CMK (cell line): ENCODE measurements at places on chromosomes 12 and 14.

DNA sequence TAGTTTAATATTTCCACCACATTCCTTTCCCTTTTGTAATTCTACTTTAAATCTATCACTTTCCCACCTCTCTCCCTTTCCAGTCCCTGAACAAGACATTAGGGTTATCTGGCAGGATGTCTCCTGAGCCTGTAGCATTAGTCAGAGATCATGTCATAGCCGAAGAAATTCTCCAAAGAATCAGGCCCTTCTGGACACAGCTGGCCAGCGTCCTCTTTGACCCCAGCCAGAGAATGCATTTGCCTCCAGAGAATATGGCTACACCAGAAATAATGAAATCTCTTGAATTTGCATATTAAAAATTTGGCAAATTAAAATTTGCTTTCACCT lies 56.7 kb downstream of the NTF3 start:
- no peak for DNase-seq

GRCh38 chr12:6821591-6822425 lies at the start of gene GPR162:
Gene GPR162 (plus strand): TSS chr12:6821821. CDS start chr12:6823899, 2,078 bp downstream.
- no peak for DNase-seq

- DNase-seq: no peak
Measured at GRCh38 chr12:95390192-95390591, 83.8 kb upstream of the METAP2 start.

GRCh38 chr12:71591601-71592000 lies 72.0 kb downstream of the ZFC3H1 start:
- DNase-seq: no peak

- no peak for DNase-seq
Measured at GRCh38 chr12:46390881-46391280, 18.3 kb upstream of the SLC38A2 start.

- no peak for DNase-seq
Measured at GRCh38 chr14:24426912-24427536, 2.4 kb downstream of the CBLN3 start.

DNA sequence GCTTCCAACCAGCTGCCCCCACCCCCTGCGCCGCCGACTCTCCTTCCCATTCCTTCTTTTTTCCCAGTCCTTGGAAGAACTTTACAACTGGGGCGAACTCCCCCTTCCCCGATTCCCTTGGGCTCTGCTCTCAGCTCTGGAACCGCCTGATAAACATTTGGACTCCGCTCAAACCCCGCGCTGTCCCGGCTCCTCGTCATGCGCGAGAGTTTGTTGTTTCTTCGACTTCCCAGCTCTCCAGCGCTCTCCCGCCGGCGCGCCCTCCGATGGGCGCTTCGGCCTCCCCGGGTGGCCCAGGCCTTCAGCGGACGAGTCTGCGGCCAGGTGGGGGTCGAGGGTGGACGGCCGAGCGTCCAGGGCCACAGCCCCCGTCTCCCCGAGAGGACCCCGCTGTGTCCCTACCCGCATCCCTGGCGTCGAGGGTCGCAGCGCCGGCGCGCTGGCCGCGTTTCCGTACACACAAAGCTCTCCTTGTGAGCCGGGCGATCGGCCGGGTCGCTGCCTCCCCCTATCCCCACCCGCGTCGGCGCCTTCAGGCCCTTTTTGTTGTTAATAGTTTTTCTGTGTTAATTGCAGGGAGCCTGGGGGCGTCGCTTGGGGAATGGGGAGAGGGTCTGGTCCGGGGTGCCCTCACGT lies 847 bp downstream of the MMP14 start:
- no peak for DNase-seq

- DNase-seq: no peak
Measured at GRCh38 chr12:108598553-108599250, 818 bp upstream of the TMEM119 start.

GRCh38 chr12:118238888-118239287 lies 103.0 kb downstream of the PEBP1 start:
- no peak for DNase-seq

DNA sequence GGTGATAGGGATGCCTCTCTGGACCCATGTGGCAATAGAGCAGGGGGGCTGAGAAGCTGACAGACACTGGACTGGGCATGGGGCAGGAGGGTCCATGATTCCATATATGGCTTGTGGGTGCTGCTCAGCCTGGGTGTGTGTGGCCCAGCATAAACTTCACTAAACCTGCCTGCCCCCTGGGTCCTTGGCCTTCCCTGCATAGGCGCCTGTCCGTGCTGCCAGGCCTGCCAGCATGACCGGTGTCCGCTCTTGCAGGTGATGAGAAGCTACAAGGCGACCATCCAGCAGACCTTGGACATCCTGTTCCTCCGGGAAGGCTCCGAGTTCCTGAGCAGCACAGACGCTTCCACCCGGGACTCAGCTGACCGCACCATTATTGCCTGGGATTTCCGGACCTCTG lies 61.6 kb downstream of the BEGAIN start:
- DNase-seq: no peak

DNA sequence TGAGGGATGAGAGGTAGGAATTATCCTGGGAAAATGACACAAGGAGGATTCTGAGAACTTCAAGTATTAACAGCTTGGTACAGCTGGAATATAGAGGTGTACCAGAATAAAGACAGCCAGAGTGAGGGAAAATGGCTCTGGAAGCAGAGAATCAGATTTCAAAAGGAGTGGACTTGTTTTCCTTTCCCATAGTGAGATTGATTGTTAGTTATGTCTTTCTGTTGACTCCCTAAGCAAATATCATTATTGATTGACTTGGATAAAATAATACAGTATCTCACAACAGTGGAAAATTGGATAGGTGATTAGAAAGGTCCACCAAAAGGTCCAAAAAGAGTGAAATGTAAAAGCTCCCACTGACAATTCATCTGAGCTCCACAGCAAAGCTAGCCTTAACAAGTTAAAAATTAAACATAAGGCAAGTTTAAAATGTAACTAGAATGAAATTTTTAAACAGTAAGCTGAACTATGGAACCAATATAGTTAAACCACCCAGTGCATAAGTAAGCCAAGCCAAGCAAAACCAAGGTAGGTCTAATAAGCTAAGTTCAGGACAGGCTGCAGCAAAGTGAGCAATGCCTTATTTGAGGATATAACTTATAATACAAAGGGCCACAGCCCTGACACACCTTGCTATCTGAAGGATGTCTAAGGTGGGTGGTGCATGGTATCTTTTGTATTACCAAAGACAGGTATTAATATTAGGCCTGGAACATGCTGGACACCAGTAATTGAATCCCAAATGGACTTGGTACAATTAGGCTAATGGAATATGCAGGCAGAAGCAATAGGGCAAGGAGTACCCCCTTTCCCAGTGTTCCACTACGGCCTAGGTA lies 21.8 kb downstream of the ENTPD5 start:
- DNase-seq: no peak

GRCh38 chr12:8590842-8591545 lies 21.7 kb downstream of the AICDA start:
- no peak for DNase-seq

GRCh38 chr14:73796893-73797542 lies 54.6 kb upstream of the PTGR2 start:
- no peak for DNase-seq
